ENCODE measurements at places on chromosomes 2 and 18.

DNA sequence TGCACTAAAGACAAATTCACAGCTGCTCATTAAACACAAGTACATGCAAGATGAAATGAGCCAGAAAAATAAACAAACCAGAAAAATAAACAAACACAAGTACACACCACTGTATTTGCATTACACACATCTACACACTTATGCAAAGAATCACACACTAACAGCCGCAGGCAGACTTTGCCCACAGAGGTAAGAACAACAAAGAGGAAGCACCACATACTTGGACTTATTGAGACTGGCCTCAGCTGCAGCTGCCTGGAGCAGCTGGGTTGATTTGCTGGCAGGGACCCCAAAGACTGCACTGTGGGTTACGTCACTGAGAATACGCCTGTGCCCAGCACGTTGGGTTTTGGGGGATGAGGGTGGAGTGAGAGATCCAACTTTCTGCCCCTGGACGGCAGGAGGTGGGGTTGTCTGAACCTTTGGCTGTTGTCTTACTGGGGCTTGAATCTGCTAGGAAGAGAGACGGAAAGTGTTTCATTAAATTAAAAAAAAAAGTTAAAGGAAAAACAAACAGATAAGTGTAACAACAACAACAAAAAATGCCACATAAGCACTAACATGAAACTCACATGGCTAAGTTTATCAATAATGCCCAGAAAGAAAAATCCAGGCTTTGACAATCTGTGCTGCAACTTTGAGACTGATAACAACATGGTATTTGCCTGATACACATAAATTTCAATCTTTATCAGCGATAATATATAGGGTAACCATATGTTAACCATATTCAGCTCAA is 71.9 kb upstream of the NFU1 start:
- no peak for DNase-seq

DNA sequence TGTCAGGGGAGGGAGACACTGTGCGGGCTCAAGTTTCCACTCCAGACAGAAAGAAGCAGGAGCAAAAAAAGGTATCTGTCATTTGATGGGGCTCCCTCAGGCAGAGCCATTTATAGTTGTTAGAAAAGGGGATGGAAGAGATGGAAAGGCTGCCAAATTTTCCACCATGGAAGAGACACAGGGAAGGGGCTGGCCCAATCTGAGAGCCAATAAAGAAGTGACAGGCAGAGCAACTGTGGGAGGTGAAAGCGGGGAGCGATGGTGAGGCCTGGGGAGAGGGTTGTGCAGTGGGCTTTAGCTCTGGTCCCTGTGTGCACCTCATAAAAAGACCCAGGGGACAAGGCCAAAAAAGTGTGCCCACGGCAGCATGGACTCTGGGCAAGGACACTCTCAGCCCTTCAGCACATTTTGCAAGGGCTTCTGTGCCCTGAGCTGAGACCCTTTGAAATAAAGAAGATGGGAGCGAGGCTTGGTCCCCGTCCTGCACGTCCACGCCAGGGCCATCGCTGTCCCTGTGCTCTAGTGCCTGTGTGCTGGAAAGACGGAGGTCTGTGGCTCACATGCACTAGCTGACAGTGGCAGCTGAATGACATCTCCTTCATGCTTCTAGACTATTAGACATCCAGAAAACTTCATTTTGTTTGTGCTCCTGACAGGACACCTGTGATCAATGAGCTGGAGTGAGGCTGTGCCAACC is 456.7 kb upstream of the HS6ST1 start:
- DNase-seq: no peak

- no peak for DNase-seq
Measured at GRCh38 chr2:237324837-237325236, 89.1 kb downstream of the COL6A3 start.

DNA sequence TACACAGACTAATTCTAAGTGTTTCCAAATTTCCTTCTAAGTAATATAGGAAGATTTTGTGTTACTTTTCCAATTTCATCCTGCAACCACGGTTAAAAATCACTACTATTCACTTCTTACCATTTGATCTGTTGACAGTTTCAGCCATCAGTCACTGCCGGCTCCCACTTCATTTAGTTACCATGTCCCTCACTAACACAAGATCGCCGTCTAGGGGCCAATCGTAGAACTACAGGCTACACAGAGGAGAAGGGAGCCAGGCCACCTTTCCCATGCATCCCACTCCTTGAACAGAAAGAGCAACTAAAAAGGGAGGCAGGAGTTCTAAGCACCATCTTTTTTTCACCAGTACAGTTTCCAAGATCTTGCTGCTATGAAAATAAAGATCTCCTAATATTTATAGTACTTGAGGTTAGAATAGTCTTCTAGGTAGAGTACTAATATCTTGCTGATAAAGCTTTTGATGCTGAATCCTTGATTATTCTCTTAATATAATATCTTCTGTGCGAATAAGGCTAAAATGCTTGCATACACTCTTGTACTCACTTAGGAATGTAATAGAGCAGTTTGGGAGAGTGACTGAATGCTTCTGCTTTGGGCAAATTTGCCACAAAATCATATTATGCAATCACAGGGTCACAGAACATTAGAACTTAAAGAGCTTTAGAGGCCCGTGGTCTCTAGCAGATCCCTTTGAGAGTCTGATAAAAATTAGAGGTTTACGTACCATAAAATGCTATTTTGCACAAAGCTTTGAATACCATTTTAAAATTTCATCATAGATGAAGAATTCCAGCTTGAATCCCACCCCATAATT is 39.5 kb upstream of the CYP1B1 start:
- DNase-seq: no peak

DNA sequence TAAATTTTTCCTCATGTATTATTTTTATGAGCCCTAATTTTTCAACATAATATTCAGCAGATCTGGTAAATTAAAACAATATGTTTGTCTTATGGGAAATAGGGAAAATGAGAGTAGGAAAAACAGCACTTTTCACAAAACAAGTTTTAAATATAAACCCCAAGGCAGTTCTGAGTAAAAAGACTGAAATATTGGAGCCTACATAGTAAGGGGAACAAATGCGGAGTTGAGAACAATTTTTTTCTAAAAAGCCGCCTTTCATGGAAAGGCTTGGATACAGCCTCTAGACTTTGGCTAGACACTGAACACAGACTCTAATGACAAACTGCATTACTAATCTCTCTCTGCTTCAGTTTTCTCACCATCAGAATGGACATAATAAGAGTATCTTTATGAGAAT is 174.1 kb downstream of the NOL4 start:
- no peak for DNase-seq

- DNase-seq: no peak
Measured at GRCh38 chr2:179861416-179862067, at the start of gene ZNF385B. Gene ZNF385B, minus strand, starts transcription at chr2:179861612.

DNA sequence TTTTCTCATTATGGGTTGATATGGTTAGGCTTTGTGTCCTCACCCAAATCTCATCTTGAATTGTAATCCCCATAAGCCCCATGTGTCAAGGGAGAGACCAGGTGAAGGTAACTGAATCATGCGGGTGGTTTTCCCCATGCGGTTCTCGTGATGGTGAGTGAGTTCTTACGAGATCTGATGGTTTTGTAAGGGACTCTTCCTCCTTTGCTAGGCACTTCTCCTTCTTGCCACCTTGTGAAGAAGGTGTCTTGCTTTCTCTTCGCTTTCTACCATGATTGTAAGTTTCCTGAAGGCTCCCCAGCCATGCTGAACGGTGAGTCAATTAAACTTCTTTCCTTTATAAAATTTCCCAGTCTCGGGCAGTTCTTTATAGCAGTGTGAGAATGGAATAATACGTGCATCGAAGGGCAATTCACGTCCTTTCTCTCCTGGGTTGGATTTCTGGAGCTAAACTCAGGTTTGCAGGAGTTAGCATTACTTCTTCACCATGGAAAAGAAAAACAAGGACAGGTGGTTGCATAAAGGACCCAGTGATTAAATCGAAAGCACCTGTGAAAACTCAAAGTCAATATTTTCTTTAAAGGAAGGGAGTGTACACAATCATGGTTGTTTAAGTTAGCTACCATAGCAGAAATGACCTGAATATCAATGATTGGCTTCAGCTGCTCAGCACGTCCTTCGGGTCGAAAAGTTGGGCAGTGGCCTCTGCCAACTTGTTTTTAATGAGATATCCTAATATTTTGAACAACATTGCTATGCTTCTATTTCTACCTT is 54.1 kb downstream of the CDC42EP3 start:
- DNase-seq: no peak

DNA sequence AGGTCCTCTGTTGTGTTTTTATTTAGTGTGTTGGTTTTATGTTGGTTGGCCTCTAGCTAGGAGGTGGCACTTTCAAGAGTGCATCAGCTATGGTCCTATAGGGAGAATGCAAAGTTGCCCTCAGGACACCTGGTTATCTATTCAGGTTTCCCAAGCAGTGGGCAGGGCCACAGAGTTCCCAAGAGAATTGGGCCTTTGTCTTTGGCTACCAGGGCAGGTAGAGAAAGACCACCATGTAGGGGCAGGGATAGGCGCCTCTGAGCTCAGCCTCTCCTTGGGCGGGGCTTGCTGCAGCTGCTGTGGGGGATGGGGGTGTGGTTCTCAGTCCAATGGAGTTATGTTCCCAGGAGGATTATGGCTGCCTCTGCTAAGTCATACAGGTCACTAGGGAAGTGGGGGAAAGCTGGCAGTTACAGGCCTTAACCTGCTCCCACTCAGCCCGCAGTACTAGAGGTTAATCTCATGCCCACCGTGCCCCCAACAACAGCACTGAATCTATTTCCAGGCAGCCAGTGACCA is 26.0 kb downstream of the ABCB11 start:
- no peak for DNase-seq

GRCh38 chr2:142321706-142322280 is 191.0 kb upstream of the LRP1B start:
- no peak for DNase-seq

DNA sequence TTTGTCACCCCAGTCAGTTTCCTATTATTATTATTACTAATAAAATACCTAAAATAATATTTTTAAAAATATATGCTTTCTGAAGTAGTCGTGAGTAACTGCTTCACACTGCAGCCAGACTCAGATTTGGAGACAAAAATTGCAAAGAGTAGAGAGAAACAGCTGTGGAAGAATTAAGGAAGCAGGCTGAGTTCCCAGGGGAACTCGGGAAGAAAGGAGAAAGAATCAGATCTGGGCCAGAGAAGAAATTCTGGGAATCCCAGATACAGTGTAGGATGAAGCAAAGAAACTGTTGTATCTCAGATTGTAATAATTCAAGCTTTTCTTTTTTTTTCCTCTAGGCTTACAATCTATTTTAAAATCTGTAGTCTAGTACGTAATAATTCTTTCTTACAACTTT is 182.3 kb downstream of the FTCDNL1 start:
- no peak for DNase-seq

DNA sequence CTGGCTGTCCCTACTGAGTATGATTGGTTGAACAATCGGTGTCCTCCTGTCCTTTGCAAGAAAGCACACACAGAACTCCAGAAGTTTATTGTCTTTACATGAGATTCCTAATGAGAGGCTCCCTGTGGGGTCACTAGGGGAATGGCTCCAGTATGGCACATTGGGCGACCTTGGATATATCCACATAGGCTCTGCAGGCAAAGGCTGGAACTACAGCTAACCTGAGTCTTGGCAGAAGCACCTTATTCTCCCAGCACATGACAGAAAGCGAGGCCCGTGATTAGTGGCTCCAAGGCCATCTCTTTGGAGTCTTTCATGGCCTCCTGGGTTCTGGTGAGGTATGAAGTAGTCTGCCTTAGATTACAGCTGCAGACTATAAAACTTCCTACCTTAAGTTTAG is 49.0 kb downstream of the ZDBF2 start:
- no peak for DNase-seq

DNA sequence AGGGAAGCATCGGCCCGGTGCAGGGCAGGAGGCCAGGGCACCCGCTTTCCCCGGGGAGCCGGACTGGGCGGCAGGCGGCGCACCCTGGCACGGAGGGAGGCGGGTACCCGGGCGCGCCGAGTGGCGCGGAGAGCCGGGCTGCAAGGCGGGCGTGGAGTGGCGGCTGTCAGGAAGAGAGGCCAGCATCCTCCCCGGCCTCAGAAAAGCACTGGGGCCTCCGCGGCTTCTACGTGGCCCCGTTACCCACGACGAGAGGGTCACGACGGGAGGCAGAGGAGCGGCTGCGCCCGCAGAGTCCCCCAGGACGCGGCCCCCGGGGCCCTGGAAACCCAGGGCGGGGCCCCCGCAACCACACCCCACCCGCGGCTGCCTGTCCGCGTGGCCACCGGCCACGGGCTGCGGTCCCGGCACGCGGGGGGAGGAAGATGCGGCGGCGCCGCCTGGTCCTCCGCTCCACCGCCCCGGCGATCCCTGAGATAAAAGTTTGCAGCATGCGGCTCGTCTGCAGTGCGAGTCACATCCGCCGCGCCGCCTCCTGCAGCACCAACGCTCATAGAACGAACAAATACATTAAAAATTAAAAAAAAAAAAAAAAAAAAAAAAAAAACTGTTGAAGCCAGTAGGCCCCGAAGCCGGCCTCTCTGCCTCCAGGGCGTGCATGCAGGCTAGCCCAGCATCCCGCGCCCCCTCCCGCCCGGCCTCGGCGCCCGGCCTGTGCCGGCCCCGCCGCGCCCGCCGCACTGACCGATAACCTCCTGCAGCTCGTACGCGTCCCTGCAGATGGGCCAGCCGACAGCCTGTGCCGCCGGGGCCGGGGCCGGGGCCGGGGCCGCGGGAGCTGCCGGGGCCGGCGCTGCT is 683 bp downstream of the STK39 start:
- no peak for DNase-seq

DNA sequence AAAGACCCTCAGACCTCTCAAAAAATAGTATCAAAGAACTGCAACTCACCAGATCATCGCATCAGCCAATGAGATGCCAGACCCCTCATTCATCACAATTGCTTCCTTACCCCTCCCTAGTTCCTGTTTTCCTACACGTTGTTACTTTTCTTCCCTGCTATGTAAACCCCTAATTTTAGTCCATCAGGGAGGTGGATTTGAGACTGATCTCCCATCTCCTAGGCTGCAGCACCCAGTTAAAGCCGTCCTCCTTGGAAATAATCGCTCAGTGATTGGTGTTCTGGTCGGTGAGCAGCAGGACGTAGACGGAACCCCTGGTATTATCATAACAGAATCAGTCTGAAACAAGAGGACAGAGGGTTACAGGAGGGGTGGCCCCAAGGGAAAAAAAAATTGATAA is 44.0 kb upstream of the MAP4K4 start:
- no peak for DNase-seq

DNA sequence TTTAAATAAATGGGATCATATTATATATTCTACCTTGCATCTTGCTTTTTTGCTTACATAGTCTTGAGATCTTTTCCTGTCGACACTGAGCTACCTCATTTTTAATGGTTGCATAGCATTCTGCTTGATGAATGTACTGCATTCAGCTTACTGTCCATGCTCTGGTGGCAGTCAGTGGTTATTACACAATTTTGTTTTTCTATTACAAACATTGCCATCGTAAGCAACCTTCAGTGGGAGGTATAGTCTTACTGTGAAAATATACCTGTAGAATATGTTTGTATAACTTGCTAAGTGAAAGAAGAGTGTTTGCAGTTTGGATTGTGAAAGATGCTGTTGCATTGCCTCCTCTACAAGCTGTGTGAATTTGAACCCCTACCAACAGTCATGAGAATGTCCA is 43.4 kb downstream of the UBXN4 start:
- DNase-seq: no peak

- no peak for DNase-seq
Measured at GRCh38 chr2:74511104-74511989, 2.9 kb upstream of the TLX2 start.

All from HFF-Myc (cell line).